ENCODE measurements at places on chromosomes 2 and 18.

DNA sequence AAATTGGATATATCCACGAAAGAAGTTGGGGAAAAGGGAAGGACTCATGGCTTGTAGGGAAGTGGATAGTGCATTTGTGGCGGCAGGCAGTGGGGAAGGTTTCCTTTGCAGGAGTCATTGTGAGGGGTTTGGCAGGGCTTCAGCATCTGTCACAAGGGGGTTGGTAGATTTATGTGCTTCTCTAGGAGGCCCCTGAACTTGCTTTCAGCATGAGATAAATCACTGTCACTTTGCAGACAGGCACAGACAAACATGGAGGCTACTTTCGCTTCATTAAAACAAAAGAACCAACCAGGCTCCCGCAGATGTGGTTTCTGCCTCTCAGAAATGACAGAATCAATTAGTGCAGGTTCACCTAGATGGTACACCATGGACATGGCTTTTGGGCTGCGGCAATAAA lies 340.7 kb downstream of the TGIF1 start:
- DNase-seq = no peak

DNA sequence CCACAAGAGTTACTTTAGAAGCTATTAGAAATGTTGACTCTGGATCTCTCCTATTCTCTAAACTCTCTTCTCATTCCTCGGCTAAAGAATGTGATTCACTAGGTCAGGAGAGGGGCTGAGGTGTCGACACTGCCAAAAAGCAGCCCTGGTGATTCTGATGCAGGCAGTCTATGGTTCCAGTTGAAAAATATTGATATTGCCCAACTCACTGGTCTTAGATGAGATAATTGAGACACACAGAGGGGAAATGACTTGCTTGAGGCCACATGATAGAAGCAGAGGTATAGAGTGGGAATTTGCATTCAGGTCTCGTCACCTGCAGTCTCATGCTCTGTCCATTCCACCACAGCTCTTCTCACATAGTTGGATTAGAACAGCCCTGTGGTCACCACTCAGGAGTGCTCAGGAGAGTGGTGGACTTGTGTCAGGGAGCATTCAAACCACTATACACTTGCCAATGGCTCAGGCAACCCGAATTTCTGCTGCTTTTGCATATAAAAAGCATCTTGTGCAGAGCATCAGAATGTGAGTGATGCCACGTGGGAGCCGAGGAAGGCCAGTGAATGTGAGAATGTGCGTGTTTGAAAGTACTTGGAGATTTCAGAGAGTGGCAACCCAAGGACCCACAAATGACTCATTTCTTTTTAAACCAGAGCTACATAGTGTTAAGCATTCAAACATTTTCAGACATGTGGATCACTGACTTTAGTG lies 65.1 kb upstream of the CTLA4 start:
- DNase-seq = no peak

DNA sequence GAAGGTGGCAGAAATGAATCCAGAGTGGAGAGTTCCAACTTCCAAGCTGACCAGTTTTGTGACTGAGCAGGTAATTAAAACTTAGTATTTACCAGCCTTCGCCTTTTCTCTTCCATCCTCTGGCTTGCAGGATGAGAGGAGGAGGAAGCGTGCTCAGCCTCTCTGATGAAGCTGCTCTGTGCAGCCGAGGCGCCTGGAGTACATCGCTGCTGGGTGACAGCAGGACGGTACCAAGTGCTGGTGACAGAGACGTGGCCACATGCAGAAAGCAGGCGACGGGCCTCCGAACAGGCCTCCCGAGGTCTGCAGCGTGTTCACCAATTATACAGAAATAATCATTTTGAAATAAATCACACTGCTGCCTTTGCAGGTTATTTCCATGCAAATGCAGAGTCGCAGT lies 95.0 kb downstream of the MBP start:
- no peak for DNase-seq

- no peak for DNase-seq
Observed at GRCh38 chr18:75127143-75128021, 81.6 kb downstream of the PTGR3 start.

DNA sequence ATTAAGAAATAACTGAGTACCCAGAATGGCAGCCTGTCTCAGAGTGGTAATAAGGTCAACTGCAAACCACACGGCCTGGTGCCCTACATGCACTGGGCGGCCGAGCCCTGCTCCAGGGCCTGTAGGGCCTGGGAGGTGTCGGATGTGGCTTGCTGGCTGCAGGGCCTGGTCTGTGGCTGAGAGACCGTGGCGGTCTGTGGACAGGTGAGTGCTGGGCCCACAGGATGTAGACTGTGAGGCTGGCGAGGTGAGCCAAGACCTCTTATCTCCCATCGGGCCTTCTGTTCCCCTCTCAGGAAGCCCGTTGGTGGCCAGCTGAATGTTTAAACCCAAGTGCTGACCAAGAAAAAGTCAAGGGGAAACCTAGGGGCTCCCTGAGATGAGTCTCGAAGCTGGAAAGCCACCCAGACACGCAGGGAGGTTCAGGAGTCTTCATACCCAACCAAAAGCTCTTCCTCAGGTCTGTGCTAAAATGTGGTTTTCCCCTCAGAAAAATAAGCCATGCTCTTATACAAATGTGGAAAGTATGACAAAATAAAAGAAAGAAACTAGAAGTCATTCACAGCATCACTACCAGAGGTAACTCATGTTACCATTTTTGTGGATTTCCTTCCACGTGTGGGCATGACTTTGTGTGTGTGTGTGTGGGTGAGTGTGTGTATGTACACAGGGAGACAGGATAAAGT lies 47.7 kb upstream of the CTDP1 start:
- DNase-seq = no peak

DNA sequence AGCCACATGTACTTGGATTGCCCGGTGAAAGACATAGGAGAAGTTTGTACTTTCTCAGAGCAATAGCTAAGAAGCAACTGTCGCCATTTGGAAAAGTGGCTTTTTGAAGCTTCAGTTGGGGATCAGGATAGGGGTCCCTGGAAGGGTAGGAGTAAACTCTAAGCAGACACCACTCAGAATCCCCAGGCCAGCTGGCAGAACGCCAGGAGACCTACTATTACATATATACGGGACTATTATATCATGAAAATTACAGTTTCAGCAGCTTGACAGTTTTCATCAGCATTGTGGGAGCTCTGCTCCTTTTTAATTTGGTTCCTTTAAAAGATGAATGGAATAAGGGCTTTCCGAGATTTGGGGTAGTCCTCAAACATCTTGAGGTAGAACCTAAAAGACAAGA lies 54.9 kb downstream of the SRD5A2 start:
- DNase-seq = no peak

DNA sequence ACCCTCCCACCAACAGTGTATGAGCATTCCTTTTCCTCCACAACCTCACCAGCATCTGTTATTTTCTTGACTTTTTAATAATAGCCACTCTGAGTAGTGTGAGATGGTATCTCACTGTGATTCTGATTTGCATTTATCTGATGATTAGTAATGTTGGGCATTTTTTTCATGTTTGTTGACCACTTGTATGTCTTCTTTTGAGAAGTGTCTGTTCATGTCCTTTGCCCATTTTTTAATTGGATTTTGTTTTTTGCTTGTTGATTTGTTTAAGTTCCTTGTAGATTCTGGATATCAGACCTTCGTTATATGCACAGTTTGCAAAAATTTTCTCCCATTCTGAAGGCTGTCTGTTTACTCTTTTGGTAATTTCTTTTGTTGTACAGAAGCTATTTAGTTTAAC lies 59.1 kb downstream of the SP100 start:
- no peak for DNase-seq

- DNase-seq = no peak
Observed at GRCh38 chr2:134705861-134706586, 12.8 kb downstream of the TMEM163 start.

DNA sequence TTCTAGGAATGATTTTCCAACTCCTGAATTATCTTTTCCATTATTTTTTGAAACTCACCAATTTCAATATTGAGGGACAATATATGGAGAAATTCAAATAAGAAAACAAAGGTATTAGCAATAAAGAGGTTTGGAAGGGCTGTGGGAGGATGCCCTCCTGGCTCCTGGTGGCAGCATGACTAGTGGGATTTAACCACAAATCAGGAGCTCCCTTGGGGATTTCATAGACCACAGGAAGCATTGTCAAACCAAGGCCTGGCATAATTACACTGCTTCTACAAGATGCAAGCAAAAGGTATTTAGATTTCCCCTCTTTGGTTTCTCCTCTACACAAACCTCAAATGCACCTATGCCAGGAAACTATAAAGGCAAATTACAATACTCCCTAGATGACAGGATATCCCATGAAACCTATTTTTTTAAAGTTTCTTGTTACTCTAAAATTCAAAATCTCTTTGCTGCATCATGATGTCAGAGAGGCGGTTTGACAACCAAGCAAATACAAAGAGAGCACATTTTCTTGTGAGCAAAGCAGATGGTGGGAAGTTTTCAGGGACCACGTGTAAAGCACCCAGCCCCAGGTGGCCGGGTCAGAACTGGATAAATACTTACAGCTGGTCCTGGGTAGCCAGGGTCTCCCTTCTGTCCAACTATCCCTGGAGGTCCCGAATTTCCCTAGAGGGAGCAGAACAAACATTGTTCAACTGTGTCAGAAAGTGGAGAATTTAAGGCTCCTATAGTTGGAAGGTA lies 67.9 kb downstream of the COL6A3 start:
- no peak for DNase-seq

DNA sequence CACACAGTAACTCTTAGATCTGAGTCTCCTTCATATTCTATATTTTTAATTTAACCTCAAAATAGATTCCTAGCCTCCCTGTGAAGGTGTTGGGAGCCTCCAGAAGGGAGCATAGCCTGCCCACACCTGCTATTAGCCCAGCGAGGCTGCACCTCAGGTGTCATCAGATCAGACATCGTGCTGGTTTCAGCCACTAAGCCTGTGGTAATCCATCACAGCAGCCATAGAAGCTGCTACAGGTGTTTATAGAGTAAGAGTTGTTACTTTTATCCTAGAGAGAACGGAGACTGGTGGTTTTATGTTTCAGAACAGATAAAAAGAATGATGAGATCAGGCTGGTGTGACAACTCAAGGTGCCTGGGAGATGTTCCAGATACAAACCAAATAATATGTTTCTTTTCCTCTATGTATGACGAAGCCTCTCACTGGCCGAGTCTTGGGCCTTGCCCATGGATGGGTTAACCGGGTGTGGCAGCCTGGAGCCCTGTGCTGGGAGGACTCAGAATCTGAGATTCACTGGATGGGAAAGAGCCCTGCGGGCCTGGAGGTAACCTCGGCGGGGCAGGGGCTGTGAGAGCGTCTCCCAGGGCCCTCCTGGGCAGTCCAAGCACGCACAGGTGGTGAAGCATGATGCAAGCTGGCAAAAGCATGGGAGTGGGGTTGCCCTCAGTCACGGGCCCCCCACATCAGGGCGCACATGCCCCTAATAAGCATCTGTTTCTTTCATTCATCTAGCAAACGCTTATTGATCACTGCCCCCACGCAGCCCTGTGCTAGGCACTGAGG lies 73.7 kb downstream of the MRPS9 start:
- no peak for DNase-seq

DNA sequence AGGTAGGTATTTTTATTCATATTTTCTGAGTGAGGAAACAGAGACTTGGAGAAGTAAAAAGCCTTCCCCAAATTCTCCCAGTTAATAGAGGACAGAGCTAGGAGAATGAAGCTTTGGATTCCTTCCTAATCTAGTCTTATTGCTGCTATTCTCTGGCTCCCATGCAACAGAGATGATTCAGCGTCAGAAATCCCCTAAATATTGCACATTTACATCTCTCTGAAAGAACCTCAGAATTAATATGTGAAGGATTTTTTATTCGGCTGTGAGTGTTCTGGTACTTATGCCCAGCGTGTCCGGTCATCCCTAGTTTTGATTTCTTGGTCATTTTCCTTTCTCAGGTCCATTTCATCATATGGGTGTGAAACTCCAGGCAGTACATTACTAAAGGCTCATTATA lies 91.2 kb upstream of the SESTD1 start:
- no peak for DNase-seq

- DNase-seq = no peak
Observed at GRCh38 chr2:113977660-113978523, 88.0 kb downstream of the ACTR3 start.

- DNase-seq = peak; percentile 68
Observed at GRCh38 chr2:1593371-1594122, 150.8 kb downstream of the PXDN start.

DNA sequence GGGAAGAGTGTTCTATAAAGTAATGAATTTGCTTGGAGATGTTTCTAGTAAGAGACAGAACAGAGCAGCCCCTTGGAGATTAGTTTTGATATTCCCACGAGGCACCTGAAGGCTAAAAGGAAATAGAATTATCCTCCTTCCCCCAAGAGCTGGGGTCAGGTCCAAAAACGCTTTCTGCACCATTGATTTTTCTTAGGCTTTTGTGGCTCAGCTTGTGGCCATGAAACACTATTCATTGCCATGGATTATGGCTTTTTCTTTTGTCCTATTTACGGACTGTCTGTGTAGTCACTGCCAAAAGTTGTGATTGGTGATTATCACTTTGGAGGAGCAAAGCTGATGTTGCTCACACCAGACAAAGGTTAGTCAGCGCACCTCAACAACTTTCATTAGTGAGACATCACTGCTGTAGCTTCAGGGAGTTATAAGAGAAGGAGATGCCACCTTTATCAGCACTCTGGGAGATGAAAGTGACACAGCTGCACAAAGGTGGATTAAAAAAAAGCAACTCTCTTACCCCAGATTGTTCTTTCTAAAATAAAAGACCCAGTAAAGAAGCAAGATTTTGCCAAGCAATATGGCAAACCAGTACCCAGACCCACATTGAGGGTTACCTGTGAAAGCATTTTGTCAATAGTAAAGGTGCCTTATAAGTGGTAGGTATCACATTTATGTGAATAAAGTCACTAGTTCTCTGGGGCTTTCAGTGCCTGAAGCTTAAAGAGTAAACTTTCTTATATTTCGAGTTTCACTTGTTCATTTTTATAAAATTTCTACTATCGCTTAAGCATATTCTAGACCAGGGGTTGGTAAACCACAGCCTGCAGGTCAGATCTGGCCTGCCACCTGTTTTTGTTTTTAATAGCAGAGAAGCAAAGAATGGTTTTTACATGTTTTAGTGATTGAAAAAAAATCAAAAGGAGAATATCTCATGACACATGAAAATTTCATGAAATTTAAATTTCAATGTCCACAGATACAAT lies 10.6 kb downstream of the CXCR4 start:
- no peak for DNase-seq

DNA sequence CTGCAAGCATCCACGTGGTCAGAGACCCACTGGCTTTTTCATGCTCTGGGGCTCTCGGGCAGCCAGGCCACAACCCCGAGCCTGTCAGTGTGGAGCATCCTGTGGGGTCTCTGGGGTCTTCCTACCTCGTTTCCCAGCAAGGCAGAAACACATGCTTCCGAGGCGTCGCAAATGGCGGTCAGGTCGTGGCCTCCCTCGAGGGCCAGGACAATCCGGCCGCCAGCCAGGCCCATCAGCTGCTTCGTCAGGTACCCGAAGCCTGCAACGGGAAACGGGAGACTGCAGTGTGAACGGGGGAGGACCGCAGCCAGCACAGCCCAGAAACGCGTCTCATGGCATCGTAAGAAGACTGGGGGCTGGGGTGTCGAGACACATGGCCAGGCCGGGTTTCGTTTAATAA lies 218.7 kb downstream of the TWIST2 start:
- no peak for DNase-seq

- no peak for DNase-seq
Observed at GRCh38 chr18:32049393-32050171, 31.0 kb downstream of the RNF125 start.

- DNase-seq = no peak
Observed at GRCh38 chr2:39431592-39432316, 5.3 kb downstream of the MAP4K3 start.

Measured in non-pigmented ciliary epithelial cell (primary cell).